Thoracic aorta (tissue), 2 donors: ENCODE measurements at places on chromosomes 2 and 18. TPM values are rescaled to one million over a fixed set of nuclear protein-coding genes. Genes with fewer than 3 reads are reported as not detected.

DNA sequence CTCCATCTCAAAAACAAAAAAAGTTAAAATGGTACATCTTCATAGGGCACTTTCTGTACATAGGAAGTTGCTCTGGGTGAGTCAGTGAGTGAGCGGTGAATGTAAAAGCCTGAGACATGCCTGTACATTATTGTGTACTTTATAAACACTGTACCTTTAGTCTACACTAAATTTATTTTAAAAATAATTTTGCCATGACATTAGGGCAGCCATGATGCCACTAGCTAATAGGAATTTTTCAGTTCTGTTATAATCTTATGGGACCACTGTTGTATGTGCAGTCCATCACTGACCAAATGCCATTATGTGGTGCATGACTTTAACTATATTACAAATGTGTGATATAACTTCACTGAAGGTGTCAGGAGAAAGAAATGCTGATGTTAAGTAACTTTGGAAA is 11.0 kb upstream of the TXNDC2 start:
- DNase-seq = no peak

DNA sequence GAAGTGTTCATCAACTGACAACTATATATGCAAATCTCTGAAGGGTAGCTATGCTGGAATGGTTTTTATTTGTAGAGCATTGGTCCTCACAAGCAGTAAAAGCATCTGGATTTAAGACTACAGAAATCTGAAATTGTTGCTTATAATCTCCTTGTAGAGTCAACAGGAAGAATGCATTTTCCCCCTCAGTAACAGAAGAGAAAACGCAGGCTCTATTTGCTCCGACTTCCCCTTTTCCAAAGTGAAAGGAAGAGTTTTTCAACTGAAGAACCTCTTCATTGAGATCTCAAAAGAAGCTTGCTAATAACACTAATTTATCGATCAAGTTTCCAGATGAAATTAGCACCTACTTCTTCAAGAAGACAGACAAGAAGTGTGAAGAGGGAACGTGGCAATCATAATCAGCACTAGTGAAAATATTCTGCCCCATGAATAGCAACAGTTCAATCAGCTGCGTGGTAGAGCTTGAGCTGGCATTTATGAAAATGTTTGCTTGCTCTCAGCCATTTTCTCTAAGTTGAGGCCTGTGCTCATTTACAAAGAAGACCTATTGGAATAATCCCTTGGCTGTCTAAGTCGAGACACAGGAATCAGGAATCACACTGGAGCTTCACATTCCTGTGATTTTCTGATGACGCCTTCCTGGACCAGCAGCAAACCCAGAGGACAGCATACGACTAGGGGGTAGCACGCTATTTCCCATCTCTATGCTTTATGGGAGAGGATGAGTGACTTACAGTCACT is 43.7 kb downstream of the TGIF1 start:
- DNase-seq = no peak

GRCh38 chr2:11822746-11823451 is 76.5 kb downstream of the LPIN1 start:
- no peak for DNase-seq

IGFBP5 gene
- total RNA-seq = 482 TPM

- no peak for DNase-seq
Measured at GRCh38 chr2:116366212-116366611, 1448.3 kb upstream of the DDX18 start.

- no peak for DNase-seq
Measured at GRCh38 chr2:199697469-199697868, 153.5 kb downstream of the FTCDNL1 start.

- no peak for DNase-seq
Measured at GRCh38 chr2:235896061-235896460, 272.1 kb downstream of the GBX2 start.

DNA sequence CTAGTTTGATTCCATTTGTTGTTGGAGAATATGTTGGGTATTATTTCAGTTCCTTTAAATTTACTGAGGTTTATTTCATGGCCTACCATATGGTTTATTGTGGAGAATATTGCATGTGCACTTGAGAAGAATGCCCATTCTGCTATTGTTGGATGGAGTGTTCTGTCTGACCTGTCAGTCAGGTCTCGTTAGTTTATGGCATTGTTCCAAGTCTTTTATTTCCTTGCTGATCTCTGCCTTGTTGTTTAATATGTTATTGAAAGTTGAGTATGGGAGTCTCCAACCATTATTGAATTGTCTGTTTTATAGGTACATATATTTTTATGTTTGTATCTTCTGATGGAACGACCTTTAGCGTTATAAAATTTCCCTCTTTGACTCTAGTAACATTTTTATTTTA is 86.3 kb downstream of the PTPN4 start:
- no peak for DNase-seq

C2orf72 gene
- not detected for total RNA-seq

HOXD1 gene
- total RNA-seq = not detected

GRCh38 chr2:45739796-45740485 is 88.5 kb downstream of the PRKCE start:
- DNase-seq = no peak

NETO1 gene
- not detected for total RNA-seq

- no peak for DNase-seq
Measured at GRCh38 chr2:113962692-113963480, 73.0 kb downstream of the ACTR3 start.

DNA sequence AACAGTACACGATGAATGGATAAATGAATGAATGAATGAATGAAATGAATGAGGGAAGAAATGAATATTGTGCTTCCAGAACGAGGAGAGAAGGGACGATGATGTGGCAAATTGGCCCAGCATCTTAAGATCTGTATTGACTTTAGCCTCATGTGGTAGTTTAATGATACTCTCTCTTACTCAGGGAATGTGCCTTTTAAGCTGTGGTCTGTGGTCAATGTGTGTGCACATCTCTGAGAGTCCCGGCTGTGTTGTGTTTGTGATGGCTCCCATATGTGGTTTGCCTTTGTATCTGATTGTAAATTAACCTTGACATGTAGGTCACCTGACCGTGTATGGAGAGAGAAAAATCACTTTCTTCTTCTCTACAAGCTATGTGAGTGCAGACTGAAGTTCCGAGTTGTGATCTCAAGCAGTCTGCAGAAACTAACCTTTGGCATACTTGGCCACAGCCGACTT is 91.2 kb downstream of the NEDD4L start:
- DNase-seq = no peak

GRCh38 chr18:9334973-9335696 is 562 bp downstream of the TWSG1 start:
- no peak for DNase-seq

- DNase-seq = no peak
Measured at GRCh38 chr2:31253356-31254131, 19.6 kb downstream of the EHD3 start.

- DNase-seq = no peak
Measured at GRCh38 chr2:227597998-227598397, 695 bp upstream of the SCYGR2 start.

- no peak for DNase-seq
Measured at GRCh38 chr18:10202845-10203321, 251.6 kb upstream of the APCDD1 start.

DNA sequence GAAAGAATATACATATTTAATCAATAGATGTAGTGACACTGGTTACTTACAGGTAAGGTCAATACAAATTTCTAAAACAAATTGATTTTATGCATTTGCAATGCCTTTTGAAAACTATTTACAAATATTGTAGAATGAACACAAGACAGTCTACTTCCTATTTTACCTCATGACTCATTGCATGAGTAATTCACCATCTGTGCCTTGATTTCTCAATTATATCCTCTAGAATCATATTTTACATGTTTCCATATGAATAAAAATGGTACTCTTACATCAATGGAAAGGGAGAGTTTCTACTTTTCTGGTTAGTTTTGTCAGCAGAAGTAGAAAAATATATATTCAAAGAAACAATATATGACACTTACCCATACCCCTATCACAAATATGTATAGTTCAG is 203.8 kb upstream of the CDH7 start:
- DNase-seq = no peak

DNA sequence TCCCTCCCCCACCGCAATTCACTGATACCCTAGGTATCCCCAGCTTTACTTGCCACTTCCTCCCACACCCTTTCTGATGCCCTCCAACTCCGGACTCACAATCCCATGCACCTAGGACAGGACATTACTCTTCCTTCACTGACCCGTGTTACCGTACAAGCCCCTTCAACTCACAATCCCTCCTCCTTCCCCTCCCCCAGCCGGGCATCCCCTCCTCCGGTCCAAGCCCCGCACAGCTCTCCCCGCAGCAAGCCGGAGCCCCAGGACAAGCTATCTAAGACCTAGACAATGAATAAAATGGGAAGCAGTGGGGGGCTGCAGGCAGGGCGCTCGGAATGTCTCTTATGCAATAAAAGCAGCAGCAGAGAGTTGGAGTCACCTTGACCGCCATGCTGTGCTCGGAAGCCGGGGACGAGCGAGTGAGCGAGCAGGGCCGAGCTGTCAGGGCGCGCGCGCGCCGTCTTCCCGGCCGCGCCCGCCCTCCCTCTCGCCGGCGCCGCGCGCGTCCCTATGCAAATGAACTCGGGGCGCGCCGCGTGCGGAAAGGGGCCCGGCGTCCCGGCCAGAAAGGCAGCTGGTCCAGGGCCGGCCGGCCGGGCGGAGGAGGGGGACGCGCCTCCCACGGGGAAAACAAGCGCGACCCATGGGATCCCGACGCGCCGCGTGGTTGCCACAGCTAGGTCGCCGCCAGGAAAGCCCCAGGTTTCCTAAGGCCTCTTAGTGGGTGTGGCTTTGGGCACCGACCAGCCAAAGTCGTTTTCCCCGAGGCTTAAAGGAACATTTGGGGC is at the start of gene SLC25A12:
TSS of gene SLC25A12 (minus strand) at position 421 of the 788 bp plus-strand sequence. CDS start at position 391, 30 bp downstream.
- peak; percentile 25 for DNase-seq

DNA sequence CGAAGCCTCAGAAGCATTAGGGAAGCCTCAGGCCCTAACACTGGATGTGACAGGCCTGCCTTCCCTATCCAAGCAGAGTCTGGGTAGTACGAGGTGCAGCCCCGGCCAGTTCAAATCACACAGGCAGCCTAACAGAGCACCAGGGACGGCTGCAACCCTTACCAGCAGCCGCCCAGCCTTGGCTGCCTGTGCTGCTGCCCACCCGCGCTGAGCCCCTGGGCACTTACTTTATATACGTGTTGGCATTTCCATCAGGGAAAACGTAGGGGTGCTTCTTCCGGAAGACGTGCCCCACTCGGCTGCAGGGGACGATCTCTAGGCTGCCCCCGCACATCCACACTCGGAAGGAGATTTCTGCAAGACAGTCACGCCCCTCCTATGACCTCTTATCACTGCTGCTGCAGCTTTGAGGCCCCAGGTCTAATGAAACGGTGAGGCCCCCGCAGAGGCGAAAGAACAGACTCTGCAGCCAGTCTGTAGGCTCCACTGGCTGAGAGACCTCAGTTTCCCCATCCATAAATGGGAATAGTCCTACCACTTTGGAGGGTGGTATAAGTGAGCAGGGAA is 124.7 kb upstream of the CAPN13 start:
- DNase-seq = no peak

DNA sequence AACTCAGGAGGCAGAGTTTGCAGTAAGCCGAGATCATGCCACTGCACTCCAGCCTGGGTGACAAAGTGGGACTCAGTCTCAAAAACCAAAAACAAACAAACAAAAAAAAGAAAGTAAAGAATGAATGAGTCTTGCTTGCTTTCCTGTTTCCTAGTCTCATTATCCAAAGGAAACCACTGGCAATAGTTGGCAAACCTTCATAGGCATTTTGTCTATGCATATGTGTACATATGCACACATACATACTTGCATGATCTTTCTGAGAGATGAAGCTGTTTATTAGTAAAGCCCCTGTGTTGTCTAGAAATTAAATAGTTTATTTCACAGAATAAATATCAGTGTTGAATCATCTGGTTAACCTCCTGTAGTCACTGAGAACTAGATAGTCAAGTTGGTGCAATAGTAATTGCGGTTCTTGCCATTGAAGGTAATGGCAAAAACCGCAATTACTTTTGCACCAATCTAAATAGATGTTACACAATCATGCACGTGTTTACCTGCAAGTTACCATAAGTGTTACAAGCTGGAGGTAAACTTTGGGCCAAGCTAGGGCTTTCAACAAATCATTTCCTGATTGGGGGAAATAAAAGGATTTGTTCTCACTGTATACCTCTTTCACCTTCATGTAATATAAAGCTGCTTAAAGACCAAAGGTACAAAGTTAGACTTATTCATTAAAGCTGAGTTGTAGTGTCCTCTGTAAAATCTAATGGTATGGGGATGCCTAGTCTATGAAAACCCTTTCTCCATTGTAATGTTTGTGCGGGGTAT is 24.7 kb downstream of the SLC20A1 start:
- DNase-seq = no peak

TUBA3E gene
- not detected for total RNA-seq

PRSS56 gene
- total RNA-seq = not detected

- no peak for DNase-seq
Measured at GRCh38 chr2:213167271-213167930, 16.0 kb upstream of the IKZF2 start.

DNA sequence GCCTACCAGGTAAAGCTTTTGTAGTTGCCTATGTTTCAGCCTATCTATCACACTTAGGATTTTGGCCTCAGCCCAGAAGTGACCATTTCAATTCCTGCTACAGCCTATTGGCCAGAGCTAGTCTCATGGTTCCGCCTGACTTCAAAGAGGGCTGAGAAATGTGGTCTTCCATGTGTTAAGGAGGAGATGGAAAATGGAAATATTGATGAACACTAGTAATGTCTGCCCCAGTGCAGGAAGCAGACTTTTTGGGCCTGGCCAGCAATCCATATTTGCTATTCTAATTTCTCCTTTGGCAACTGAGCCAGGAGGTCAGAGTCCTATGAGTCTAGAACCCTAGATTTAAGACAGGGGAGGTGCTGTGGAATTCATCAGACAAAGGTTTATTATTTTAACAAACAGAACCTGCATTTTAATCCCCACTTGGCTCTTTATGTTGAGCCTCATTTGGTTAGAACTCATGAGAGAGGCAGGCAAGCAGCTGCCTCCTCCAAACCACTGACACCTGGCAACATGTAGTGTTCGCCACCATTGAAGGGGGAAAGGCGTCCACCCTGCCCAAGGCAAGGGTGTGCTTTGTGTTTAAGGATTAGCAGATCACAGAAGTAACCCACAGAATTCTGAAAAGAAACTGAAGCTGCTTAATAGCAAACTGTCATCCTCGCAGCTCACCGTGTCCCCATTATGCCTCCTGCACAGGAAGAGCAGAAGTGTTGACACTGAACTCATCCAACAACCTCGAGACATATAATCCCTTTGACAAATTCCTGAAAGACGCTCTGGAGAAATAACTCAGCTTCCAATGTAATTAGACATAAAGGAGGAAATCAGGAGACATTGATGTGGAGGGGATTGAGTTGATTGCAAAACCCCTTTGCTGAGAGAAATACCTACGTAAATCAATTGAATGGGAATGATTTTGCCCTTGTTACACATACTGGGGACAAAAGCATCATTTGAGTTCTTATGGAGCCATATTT is 47.7 kb upstream of the SCG2 start:
- DNase-seq = no peak

- no peak for DNase-seq
Measured at GRCh38 chr2:177808984-177809809, 263.4 kb downstream of the PDE11A start.

RNASEH1 gene
- 26.2 TPM for total RNA-seq

- no peak for DNase-seq
Measured at GRCh38 chr18:42530276-42530675, 575.2 kb downstream of the PIK3C3 start.

GRCh38 chr2:39381653-39382052 is 55.4 kb downstream of the MAP4K3 start:
- no peak for DNase-seq

IL36G gene
- total RNA-seq = not detected

SLC38A11 gene
- total RNA-seq = 0.85 TPM

GRCh38 chr18:50638016-50638883 is 78.4 kb downstream of the MAPK4 start:
- DNase-seq = no peak

GPBAR1 gene
- total RNA-seq = 4.2 TPM
